ENCODE measurements at places on chromosomes 7 and 10.

DNA sequence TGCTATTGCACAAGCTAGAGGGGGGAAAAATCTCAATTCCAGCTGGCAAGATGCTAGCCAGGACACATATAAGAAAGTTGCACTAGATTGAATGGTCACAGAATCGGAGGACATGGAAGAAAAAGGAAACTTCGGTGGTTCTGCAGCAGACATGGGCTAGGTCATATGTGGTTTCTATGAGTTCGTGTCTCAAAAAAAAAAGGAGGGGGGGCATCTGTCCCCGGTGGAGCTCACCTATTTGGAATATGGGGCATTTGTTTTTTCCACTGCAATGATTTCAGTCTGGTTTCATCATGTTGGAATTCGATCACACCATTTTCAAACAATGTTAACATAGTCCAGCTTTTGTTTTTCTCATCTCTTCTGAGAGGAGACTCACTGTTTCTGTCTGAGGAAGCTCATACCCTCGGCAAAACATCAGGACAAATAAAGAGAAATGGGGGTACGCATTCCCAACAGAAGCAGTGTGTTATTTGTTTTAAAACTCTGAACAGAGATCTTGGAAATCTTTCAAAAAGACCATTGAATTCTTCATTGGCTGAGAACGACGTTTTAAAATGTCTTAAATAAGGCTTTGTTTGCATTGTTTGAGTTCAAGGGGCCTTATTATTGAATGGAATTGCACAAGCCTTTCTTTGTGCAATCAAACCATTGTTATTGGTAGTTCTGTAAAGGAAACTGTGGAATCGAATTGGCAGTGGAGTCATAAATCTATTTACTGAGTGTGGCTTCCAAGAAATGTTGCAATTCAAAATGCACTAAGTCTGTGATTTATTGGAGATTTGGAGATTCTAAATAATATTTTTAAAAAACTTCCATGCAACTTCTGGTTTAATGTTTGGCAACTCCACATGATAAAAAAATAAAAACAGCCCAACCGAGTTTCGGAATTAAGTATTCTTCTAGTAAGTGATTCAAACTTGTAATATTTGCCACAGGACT is 173.2 kb downstream of the RTKN2 start:
- DNase-seq: no peak

GRCh38 chr10:49596836-49597235 is 13.3 kb upstream of the SLC18A3 start:
- DNase-seq: no peak

DNA sequence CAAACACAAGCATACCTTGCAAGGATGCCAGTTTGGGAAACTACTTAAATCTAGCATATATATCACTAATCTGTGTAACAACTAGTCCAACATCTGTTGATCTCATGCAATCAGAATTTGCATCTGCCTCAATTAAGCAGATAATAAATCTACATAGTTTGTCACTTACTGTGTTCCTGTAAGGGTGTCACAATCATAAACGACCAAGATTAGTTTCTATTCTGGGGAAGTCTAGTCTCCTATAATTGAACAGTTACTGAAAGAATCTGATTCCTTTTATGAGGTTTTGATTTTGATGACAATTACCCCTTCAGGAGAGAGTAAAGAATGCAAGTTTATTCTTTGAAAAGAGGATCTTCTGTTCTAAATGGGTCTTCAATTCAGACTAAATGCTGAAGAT is 85.5 kb upstream of the LRRN3 start:
- no peak for DNase-seq

GRCh38 chr7:151113344-151114150 is 27.3 kb downstream of the AGAP3 start:
- no peak for DNase-seq

DNA sequence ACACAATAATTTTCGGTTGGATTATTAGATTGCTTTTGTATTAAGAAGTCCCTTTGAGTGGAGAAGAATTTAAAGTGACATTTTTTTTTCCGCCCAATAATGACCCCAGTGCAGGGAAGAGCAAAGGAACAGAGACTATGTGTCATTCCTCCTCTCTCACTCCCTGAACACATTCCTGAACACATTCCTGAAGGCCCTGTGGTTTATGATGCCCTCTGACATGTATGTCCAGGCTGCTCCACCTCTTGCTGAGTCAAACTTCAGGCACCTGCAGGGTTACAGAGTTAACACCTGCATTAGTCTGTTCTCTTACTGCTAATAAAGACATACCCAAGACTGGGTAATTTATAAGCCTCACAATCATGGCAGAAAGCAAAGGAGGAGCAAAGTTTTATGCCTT is 704.0 kb upstream of the LRRN3 start:
- no peak for DNase-seq

DNA sequence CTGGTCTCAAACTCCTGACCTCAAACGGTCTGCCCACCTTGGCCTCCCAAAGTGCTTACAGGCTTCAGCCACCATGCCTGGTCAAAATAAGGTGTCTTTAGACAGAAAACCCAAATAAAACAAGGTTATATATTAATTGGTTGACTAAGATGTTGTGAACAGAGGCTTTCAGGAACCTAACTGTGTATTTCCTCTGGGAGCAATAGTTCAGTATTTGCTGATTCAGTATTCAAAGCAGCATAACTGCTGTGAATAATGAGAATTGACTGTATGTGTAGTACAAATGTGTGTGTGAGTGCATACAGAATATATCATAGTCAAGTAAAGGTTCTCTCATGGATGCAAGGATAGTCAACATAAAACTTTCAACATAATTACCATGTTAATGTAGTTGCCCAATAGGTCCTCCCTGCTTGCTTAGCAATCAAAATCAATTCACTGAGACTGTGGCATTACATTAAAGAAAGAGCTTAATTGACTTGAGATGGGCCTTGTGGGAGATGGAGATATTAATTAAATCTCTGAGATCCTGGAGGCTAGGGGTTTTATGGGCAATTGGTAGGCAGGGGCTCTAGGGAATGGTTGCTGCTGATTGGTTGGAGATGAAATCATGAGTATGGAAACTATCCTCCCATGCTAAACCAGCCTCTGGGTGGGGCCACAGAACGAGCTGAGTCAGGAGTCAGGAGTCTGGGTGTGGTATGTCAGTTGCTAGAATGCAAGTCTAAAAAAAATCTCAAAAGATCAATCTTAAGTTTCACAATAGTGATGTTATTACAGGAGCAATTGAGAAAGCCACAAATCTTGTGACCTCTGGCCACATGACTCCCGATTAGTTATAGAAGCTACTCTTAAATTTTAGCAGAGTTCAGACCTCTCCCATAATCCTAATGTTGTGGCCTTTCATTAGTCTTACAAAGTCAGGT is 162.7 kb downstream of the AKR1D1 start:
- no peak for DNase-seq

DNA sequence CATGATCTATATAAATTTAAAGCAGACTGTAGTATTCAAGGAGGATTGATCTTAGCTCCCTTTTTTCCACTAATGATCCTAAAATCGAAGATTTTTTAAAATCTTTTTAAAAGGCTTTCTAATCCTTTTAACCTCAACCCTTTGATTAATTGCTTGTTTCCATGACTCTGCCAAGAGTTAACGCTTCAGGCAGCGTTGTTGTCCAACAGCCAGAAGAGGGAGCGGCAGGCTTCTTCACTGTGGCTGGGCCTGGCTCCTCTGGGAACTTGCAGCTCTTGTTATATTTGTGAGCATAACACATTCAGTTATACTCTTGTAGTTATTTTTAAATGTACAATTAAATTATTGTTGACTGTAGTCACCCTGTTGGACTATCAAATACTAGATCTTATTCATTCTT is 26.3 kb downstream of the CRCP start:
- no peak for DNase-seq

GRCh38 chr7:22666732-22667131 is 60.3 kb upstream of the IL6 start:
- no peak for DNase-seq

DNA sequence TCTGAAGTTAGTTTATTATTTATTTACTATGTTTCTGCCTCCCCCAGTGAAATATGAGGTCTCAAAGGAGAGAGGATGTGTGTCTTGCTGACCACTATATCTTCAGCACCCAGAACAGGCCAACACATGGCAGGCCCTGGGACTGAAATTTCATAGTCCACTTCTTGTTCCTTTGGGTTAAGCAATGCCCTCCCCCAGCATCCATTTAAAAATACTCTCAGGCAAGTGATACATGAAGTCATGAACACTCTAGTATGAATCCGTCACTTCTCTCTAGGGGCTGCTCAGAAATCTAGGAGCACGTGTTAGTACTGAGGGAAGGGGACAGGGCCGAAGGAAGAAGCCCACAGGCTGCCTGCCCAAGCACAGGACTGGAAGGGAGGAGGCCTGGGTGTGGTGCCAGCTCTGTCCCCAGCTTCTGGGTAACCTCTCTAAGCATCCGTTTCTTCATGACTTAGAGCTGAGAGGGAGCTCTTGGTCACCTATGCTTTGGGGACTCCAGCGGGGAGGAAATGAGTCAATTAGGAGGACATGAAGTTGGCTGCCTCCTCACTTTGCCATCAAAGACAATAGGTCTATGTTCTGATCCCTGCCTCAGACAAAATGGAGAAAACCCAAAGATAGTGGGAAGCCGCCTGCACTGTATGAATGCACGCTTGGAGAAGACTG is 119.2 kb downstream of the KCNMA1 start:
- no peak for DNase-seq

GRCh38 chr10:11113156-11113555 is 95.5 kb downstream of the CELF2 start:
- DNase-seq: no peak
